GM04503 (cell line): ENCODE measurements at places on chromosomes 3 and 15.
A peak's percentile ranks its signal among the peaks of the same experiment; 100 is the strongest.

DNA sequence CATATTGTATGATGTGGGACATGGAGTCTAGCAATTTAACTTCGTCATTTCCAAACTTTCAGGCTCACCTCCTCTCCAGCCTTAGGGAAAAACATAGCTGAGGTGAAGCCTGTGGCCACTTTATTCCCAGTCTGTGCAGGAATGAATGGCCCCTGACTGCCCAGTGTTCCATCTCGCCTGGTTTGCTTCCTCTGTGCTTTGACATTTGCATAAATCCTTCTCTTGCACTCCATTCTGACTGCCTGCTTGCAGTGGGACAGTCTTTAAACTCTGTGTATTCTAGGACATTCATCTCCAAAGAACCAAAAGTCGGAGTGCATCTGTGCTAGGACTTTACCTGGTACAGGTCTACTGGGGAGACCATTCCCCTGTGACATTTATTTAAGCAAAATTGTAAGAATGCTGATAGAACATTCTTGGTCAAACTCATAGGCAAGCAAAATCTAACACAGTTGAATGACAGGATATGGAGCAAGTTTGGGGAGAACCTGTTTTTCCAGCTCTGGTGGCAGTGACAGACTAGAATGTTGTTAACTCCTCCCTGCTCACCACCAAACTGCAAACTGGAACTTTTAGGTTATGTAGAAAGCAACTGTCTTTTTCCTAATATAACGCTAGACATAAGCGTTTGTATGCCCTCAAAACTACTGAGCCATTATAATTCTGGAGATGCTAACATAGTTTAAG lies 22.1 kb downstream of the TMED3 start:
- DNase-seq = no peak

GRCh38 chr3:97895216-97895615 lies 73.4 kb downstream of the CRYBG3 start:
- DNase-seq = no peak

DNA sequence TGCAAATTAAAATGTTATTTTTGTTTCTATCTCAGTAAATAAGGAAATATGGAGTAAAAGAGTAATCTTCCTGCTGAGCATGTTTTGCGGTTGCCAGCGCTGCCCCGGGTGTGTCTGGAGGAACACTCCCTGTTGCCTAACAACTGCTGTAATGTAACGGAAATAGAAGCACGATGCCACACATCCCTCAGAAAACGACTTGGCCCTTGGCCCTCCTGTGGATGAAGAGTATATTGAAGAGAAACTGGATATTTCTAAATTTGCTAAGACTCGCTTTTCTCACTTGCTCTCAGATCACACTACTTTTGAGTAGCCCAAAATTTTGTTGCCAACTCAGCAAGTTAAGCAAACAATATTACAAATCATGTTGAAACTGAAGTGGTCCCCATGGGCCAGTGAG lies 18.9 kb downstream of the CX3CR1 start:
- peak; percentile 77 for DNase-seq

- no peak for DNase-seq
These were observed 397.5 kb upstream of the ATP10A start for GRCh38 chr15:26260517-26261133.

GRCh38 chr3:119589102-119589773 lies 8.4 kb upstream of the PLA1A start:
- no peak for DNase-seq

DNA sequence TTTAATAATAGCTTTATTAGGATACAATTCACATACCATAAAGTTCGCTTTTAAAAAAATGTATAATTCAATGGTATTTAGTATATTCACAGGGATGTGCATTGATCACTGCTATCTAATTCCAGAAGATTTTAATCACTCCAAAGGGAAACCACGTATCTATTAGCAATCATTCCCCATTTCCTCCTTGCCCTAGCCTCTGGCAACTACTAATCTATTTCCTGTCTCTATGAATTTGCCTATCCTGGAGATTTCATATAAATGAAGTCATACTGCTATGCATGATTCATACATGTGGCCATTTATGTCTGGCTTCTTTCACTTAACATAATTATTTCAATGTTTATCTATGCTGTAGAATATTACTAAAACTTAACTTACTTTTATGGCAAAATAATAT lies 32.0 kb upstream of the CASR start:
- DNase-seq = no peak

DNA sequence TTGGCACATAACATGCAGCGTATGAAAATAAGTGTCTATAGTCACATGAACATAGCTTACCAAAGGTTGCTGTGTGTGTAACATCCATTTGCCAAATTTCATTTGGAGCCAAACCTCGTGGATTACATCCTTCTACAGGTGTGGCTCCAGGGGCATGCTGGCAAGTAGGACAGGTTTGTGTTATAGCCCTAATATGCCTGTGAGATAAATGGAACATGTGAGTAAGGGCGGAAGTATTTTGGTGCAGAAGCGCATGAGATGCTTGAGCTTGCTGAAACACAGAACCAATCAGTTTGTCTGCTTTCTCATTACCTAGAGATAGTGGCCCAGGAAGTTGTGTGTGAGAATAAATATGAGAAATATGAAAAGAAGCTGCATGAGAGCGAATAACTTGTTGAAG lies 21.8 kb upstream of the XCR1 start:
- no peak for DNase-seq

DNA sequence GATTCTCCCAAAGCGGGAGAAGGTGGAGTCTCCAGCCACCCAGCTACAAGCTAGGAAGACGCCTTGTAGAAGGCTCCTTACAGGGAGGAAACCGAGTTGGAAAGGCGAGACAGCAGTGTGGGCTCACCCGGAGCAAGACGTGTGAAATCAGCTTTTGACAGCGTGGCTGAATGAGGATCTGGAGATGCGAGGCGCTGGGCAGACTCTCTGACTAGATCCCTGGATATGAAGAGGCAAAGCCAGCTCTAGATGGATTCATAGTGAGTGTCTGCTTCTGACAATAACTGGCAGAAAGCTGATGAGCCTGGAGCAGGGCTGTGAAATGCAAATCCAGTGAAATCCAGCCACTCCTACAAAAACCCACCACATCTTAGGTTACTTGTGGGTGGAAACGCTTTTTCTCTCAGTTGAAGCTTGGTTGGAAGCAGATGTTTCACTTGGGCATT lies 41.0 kb downstream of the GOLGA6A start:
- no peak for DNase-seq

- peak; percentile 78 for DNase-seq
These were observed 491.9 kb downstream of the NTRK3 start for GRCh38 chr15:87764461-87765240.

GRCh38 chr3:101851072-101851770 lies 1.9 kb downstream of the NFKBIZ start:
- DNase-seq = no peak

DNA sequence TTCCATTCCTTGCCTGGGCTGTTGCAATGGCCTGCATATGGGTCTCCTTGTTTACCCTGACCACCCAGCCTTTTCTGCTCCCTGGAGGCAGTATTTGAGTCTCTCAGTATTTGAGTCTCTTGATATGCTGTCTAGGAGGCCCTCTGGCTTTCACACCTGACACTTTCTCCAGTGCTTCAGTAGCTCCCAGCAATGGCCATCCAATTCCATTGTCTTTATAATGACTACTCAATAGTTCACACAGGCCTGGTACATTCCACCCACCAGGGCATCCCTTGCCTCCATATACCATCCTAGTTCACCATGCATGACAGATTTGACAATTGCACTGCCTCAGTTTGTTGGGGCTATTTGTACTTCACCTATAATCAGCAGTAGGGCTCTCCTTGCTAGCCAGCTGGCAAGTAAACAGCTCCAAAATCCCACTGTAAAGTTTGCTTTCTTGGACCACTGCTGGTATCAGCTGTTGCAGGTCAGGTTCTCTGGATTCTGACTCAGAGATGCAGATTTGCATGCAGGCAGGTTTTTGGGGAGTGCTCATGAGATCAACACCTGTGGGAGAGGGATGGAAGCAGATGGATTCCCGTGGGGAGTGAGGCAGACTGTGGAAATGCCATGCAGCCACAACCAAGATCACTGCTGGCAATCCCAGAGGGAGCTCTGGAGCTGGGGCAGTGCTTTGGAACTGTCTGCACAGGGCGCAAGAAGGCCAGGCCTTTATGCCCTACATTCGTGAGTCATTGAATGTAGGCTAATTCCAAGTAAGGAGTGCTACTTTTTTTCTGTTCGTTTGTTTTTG lies 19.1 kb upstream of the XIRP1 start:
- no peak for DNase-seq

GRCh38 chr3:107870943-107871638 lies 219.7 kb downstream of the CD47 start:
- no peak for DNase-seq

GRCh38 chr3:43693594-43693993 lies 2.9 kb downstream of the ABHD5 start:
- no peak for DNase-seq

DNA sequence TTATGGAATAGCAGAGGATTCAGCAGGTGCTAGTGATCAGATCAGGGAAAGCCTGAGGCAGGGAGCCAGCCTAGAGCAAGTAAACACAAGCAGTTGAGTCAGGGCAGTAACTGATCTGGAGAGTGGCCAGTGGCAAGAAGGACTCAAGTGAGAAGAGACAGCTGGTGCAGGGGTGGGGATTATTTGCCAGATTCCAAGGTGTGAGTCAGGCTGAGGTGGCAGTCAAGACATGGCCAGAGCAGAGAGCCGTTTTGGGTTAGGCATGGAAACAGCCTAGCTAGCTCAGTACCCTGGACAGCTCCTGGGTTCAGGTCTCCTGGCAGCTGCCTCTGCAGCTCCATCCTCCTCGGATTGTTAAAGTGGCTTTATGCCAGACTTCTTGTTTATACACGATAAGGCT lies 281.9 kb upstream of the ONECUT1 start:
- DNase-seq = no peak

DNA sequence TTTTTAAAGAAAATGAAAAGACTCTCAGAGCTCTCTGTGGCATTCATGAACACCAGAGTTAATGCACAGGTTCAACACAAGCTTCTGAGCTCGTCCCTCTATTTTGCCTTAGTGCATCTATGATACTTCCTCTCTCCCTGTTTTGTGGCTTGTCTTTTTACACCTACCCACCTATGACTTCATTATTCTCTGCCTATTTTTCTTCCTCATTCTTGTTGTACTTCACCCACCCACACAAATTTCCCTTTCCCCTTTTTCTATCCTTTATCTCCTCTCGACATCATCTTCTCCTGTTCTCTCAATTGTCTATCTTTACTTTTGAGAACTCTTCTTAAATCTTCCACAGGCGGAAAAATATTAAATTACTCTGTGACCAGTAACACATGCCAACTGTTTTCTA lies 48.6 kb downstream of the OR5H15 start:
- no peak for DNase-seq

- no peak for DNase-seq
These were observed 141.5 kb upstream of the EIF1B start for GRCh38 chr3:40167958-40168357.

GRCh38 chr15:28991236-28992171 lies 105.7 kb downstream of the APBA2 start:
- DNase-seq = no peak

- DNase-seq = no peak
These were observed 99.9 kb downstream of the DHX36 start for GRCh38 chr3:154224366-154224765.

GRCh38 chr3:115986555-115987207 lies 363.4 kb downstream of the GAP43 start:
- no peak for DNase-seq

- no peak for DNase-seq
These were observed 1.2 kb downstream of the LPCAT4 start for GRCh38 chr15:34365836-34366235.

DNA sequence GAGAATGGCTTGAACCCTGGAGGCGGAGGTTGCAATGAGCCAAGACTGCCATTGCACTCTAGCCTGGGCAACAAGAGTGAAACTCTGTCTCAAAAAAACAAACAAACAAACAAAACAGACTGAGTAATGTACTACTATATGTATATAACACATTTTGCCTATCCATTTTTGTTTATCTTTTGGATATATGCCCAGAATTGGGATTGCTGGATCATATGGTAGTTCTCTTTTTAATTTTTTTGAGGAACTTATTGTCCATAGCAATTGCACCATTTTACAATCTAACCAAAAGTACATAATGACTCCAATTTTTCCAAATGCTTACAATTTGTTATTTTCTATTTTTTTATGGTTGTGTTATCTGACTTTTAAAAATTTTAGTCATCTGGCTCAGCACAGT lies 47.3 kb downstream of the GMPS start:
- no peak for DNase-seq

- no peak for DNase-seq
These were observed 145.4 kb downstream of the ALCAM start for GRCh38 chr3:105512061-105512460.

DNA sequence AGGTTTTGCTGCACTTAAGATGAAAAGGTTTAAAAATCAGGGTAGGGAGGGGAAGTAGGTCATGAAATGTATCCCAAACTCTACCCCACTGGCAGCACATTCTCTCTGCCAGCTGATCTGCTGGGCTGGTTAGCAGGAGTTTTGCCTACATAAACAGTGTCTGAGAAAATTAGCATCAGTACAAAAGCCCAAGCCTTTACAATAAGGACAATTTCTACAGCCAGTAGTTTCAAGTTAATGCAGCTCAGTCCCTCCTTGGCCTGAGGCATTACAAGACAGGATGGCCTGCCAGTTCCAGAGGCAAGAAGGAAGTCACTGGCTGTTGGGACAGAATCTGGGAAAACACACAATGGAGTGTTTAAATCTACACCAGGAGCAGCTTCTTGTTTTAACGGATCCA lies 32.8 kb downstream of the NCEH1 start:
- no peak for DNase-seq

DNA sequence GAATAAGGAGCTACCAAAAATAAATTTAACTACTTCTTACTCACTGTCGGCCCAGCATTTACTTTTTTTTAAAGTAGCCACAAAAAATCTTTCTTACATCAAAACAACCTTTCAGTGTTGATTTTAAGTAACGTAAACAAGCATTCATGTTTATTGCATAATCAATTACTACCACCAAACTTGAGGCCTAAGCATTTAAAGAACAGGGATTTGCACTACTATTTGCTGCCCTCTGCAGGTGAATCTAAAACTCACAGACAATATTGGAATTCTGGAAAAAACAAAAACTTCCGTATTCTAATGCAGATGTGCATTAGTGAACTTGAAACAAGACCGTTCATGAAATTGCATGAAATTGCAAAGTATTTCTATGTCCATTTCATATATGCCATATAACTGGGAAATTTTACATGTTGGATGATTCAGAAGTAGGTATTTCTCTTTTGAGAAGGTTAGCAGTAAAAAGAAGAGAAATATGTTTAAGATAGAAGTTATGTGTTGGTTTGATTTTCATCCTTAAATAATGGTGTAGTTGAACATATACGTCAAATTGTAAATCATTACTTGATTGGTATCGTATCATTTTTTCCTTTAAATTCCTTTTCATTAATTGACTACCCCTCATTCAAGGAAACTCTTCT lies 55.6 kb downstream of the CGGBP1 start:
- DNase-seq = peak; percentile 11
